Spinal cord (tissue), 10 donors: ENCODE measurements at places on chromosomes 5 and 9. TPM values are rescaled to one million over a fixed set of nuclear protein-coding genes. Genes with fewer than 3 reads are reported as not detected.

The TUT7 gene
- total RNA-seq: 30.7 TPM

The GADD45G gene
- total RNA-seq: 5.8 TPM

The ARHGEF37 gene
- 22.3 TPM for total RNA-seq

The SFXN1 gene
- 80.0 TPM for total RNA-seq

The EMB gene
- 39.1 TPM for total RNA-seq

The SPATA31D4 gene
- not detected for total RNA-seq

- DNase-seq: no peak
Measured at GRCh38 chr9:90697808-90698207, 55.2 kb upstream of the DIRAS2 start.

- DNase-seq: no peak
Measured at GRCh38 chr5:87277279-87277835, 9.7 kb downstream of the RASA1 start.

DNA sequence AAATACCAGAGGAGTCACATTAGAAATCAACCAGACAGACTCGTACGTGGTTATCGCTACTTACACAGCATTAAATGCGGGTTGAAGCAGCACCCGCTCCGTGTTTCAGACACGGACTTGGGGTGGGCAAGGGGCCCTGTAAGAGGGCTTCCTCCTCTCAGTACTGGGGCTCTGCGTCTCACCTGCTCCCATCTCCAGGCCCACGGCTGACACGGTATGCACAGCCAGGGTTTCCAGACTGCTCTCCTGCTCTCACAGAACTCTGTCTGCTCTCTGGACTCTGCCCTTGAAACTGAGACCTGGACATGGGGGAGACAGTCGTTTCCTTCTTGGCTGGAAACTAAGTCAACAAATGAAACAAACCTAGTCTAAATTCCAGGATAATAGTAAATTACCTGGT lies 24.7 kb upstream of the RASGEF1C start:
- no peak for DNase-seq

GRCh38 chr5:158120760-158121159 lies 261.8 kb upstream of the CLINT1 start:
- DNase-seq: no peak

DNA sequence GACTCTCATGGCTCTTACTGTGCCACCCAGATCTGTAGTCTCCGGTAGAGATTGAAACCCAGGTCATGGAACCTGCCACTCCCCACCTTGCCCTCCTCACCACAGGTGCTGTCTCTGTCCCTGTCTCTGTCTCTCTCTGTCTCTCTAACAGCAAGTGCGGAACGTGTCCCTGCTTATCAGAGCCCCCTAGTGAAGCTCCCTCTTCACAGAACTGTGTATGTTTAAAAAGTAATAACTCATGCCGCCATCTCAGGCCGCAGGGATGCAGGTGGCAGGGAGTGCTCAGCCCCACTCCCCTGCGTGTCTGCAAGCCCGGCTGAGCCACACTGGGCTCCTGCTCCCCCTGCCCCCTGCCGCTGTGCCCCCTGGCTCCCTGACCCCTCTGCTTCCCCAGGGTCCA lies 43.8 kb downstream of the UNC5A start:
- DNase-seq: no peak

DNA sequence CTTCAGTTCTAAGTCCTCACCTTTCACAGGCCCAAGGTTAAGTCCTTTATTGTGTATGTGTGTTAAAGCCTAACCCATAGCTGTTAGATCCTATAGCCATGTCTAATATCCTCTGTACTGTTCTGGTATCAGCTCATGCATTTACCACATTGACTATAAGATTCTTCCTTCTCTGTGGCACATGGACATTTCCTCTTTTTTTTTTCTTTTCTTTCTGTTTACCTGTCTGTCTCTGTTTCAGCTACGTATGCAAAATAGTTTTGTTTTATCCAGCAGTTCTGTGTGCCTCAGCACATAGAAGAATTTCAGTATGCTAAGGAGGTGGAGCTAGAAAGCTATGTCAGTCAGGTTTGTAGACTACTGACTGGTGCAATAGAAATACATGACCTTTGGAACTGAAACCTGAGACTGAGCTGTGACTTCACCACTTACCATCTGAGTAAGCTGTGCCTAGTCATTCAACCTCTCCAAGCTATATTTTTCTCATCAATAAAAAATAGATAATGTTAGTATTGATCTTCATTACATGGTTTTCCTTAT lies 155.6 kb upstream of the VLDLR start:
- DNase-seq: no peak

- no peak for DNase-seq
Measured at GRCh38 chr9:98038958-98039357, 17.6 kb upstream of the NANS start.
